KG1 (cell line): ENCODE measurements at places on chromosomes 2 and 18.
A peak's percentile ranks its signal among the peaks of the same experiment; 100 is the strongest.

- no peak for DNase-seq
Measured at GRCh38 chr18:67319109-67319508, 197.4 kb downstream of the DSEL start.

DNA sequence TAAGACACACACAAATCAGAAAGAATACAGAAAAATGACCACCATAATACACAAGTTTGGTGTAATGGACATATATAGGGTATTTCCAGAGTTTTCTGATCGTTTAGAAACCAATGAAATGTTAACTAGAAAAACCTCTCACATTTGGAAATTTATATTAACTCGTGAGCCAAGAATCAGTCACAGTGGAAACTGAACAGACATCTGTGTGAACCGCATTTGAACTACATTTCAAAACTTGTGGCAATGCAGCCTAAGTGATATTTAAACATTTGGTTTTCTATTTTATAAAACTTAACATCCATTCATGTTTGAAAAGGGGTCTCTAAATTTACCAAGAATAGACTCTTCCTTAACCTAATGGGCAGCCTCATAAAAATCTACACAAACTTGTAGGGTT, 29.0 kb upstream of the KCNG2 start:
- DNase-seq: no peak

DNA sequence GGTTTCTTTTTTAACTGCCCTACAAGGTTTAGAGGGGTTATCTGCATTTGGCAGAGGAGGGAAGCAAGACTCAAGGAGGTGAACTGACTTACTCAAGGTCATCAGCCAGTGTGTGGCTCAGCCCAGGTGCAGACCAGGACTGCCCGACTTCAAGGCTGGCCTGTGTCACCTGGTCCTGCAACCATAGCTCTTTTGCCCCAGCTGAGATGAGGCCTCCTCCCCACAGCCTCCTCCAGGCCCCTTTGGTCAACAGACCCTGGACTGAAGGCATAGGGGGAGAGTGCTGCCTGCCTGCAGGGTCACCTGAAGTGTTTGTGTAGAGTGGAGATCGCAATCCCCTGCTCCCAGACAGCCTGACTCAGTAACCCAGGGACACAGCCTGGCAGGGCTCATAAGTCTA, 168.5 kb upstream of the GLI2 start:
- no peak for DNase-seq

- no peak for DNase-seq
Measured at GRCh38 chr2:14623237-14623636, 9.3 kb upstream of the LRATD1 start.

DNA sequence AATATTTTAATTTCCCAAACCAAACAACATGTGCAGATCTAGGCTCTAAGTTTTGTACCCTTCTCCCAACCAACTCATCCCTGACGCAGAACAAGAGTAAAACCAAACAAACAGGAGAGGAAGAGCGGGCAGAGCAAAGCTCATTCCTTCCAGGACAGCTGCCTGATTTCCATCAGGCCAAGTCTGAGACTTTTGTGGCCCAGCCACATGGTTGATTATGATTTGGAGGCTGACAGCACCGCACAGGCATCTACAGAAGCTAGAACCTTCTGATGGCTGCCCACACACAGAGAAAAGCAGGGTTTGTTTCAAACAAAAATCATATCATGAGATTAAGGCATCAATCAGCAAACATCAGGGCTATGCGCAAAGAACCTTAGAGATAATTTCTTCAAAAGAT, 262.6 kb downstream of the TNS1 start:
- no peak for DNase-seq

DNA sequence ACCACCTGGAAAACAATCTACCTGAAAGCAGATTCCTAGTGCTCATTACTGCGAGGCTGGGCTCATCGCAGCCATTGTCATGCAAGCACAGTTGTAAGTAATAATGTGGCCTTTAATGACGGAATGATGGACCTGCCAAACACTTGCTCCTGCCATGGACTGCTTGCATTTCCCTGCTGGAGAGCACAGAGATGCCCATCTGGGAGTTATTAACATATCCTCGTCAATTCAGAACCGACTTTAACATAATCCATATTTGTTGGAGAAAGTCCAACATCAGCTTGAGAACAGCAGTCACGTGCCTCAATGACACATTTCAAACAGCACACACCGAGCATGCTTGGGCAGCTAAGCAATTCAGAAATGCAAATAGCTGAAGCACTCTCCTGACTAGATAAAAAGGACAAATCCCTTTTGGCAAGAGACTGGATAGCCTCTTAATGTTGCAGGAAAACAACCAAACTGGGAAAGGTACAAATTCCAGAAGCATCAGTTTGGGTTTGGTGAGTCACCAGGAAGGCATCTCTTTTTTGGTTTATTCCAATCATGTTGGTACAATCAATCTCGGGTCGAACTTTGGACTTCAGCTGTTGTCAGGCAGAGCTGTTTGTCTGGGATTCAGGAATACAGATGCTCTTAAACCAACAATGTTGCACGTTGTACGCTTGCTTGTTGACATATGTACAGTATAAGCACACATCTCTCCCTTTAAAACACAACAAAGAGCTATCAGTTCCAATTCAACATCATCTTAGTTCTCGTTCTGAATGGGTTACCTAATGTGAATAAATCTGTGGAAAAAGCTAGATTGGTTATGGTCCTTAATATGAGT, 395.8 kb downstream of the LNPK start:
- no peak for DNase-seq

DNA sequence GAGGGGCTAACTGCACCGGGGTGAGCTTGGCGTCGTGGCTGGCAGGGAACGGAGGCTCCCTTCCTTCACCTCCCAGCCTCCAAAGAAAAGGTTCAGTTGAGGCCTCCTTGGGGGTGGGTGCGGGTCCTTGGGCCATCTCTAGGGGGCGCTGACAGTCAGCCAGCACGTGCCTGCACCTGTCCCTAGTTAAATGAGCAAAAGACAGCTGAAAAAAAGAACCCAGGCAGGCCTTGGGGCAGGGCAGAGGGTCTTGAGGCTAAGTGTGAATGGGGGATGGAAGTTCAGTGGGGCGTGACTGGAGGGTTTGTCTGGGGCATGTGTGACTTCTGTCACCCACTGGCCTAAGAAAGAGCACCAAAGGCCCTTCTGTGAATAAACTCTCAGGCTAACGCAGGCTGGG, 56.4 kb downstream of the ZFP36L2 start:
- DNase-seq: no peak

DNA sequence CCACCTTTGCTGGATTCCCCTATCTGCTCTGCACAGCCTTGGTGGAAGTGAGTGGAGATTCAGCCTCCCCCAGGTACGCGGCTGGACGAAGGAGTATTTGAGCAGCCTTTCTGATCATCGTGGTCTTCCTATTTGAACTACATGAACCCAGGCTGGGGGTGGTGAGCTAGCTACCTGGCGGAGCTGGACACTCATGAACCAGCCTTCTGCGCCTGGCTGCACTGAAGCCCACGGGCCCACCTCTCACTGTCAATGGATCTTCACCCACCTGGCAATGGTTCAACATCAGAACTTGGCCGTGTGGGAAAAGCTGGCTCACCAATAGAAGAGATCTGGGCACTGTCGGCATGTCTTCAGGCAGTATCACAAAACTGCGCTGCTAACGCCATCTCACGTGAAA, 35.4 kb downstream of the ANKMY1 start:
- no peak for DNase-seq

- DNase-seq: no peak
Measured at GRCh38 chr2:166234112-166234846, 106.5 kb upstream of the SCN1A start.

- DNase-seq: no peak
Measured at GRCh38 chr18:8849696-8850095, 144.3 kb downstream of the MTCL1 start.

- DNase-seq: no peak
Measured at GRCh38 chr18:79912994-79913831, 38.2 kb downstream of the SLC66A2 start.

- DNase-seq: peak; percentile 51
Measured at GRCh38 chr18:59070181-59070912, 69.3 kb upstream of the SEC11C start.

DNA sequence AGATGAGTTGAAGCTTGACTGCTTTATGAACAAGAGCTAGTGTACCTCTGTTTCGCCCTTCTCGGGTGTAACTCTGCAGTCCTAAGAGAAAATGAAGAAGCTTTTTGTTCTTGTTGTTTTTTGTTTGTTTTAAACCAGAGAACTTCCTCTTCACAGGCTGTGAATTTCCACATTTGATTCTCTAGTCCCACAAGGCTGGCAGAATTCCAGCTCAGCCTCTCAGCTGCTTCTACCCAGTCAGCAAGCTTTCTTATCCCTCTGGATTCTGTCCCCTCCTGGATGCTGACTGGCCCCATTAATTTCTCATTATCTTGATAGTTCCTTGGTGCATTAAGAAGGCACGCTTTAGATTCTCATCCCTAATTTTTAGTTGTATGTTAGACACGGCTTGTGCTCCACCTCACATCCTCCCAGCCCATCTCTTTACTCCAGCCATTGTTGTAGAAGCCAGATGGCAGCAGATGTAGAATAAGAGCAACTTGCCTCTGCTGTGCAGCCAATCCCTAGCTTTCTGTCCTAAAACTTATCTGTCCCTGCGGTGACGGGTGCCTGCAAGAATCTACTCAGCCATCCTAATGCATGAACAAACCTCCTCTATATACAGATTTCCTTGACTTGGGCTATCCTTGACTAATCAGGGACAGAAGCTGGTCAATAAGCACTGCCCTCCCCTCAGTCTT, 12.3 kb upstream of the RESP18 start:
- no peak for DNase-seq

- no peak for DNase-seq
Measured at GRCh38 chr2:205692104-205692503, 9.8 kb downstream of the NRP2 start.

DNA sequence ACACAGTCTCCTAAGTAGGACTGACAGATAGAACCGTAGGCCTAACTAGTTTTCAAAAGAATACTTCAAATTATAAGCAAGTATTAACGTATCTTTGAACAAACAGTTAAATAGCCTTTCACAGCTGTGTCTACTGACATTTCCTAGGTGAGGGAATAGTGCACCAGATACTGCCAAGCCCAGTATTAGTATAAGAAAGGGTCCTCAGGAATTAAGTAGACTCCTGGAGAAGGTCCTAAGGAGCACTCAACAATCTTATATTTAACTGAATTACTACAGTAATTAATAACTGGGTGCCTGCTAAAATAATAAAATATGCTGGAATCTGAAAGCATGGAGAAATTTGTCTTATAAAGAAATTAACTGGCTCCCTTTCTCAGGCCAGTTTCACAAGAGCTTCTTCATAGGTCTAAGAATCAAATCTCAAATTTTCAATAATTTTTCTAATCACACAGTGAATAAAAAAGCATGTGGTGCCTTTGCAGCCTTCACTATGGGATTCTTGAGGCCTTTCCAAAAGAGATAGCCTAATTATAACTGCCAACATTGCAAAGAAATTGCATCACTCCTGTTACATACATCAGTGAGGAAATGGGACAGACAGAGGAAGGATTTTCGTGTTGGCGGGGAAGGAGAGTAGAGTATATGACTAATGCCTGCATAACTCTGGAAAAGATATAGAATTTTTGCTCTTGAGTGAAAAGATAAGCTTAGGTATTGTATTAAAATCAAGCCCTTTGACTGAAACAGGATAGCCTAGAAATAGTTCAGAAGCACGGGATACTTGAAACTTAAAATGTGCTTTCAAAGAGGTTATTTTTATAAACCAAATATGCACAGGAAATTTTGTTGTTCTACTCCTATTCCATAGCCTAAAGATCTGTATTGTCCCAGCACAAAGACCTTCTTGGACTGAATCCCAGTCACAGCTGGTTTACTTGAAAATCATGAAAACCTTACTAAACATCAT, 228.6 kb upstream of the STK17B start:
- no peak for DNase-seq

DNA sequence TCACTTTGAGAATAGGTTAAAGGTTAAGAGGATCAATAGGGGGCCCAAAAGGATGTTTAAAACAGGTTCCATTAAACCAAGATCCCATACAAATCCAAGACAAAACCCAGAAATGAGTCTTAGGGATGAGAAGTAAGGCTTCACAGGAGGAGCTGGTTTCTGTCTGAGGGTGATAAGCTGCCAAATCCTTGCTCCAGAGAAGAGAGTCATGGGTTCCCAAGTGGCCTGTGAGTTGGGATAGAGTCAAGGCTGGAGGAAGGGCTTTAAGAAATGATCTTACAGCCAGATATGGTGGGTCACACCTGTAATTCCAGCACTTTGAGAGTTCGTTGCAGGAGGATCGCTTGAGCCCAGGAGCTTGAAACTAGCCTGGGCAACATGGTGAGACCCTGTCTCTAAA, 40.2 kb upstream of the LCLAT1 start:
- DNase-seq: no peak
